AG04450 (cell line): ENCODE measurements at places on chromosomes 1 and 21.

- DNase-seq = no peak
These were observed 207.3 kb upstream of the CSF3R start for GRCh38 chr1:36689992-36690391.

GRCh38 chr1:234632225-234632624, 22.2 kb upstream of the IRF2BP2 start:
- no peak for DNase-seq

DNA sequence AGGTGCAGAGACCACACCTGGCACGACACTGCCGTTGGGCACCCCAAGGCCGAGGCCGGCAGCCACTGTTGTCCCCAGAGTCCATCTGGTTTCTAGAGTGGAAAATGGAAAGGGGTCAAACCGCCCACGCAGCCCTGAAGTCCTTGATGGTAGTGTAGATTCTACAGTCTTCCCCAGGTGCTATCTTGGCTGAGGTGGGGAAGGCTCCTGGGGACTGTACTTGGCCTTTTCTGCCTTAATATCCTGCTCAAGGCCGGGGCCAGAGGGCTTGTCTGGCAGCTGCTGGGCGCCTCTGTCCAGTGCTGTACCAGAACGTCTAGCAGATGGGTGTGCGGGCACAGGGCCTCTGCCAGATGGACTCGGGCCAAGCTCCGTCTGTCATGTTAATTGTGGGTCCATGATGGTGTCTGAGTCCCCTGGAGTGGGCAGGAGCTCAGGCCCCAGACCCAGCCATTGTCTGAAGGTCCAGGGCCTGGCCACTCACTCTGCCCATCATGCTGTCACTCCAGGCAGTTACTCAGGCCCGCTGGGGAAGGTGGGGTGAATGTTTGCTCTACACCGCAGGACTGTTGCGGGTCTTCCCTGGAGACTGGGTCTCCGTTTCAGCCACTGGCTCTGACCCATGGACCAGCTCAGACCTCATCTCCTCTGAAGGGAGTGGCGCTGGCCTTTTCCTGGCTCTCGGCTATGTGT, 161.9 kb upstream of the COL6A1 start:
- no peak for DNase-seq

- DNase-seq = no peak
These were observed 72.1 kb downstream of the S1PR1 start for GRCh38 chr1:101308935-101309333.

- no peak for DNase-seq
These were observed 972 bp upstream of the KDM4A start for GRCh38 chr1:43648876-43649477.

DNA sequence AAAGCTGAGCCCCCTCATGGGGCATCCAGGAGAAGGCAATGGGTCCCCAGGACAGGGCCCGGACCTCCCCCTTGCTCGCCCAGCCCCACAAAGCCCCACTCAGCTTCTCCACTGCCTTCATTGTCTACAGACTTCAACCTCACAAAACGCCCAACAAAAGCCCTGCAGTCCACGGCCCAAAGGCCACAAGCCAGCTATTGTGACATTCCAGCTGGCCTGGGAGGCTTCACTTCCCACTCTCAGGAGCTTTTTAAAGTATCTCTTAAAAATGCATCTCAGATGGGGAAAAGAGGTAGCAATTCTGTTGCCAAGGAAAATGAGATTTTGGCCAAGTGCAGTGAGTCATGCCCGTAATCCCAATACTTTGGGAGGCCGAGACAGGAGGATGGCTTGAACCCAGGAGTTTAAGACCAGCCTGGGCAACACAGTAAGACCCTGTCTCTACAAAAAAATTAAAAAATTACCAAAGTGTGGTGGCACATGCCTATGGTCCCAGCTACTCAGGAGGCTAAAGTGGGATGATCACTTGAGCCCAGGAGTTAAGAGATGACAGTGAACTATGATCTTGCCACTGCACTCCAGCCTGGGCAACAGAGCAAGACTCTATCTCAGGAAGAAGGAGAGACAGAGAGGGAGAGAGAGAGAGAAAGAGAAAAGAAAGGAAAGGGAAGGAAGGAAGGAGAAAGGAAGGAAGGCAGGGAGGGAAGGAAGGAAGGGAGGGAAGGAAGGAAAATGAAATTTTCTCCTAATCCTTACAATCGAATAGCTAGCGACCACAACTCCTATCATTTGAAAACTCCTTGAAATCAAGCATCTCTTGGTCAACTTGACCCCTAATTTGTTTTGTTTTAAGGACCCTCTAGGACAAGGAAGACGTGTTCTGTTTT, 31.4 kb upstream of the TARDBP start:
- no peak for DNase-seq

DNA sequence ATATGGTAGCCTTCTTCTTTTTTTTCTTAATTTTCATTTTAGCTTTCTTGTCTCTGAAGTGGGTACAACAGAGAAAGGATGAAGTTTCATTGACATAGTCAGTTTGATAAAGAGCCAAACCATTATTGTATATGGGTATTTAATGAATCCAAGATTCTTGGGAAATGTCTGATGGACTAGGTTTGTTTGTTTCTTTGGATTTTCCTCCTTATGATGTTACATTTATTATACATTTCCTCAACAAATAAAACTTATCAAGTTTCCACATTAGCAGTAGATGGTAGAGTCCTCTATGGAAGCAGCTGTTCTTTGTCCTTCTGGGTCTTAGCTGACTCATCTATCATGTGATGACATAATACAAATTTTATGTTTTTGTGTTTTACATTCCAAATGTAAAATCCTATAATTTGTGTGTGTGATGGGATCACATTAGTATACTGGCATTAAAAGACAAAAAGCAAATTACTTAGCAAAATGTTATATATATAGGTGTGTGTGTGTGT, 6.0 kb downstream of the COL24A1 start:
- no peak for DNase-seq

DNA sequence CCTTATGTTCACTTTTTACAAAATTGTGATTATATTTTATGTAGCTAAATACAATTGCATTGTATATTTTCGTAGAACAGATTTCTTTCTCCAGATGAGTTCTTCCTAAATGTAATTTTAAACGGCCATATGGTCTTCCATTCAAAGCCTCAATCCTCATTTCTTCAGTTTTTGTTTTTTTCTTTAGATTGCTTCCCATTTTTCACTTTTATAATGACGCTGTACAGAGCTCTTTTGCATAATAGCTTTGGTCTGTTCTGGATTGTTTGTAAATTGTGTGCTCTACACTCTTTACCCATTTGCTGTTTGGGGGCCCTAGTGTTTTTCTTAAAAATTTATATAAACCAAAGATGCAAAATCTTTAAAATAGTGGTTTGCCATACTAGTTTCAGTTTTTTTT, 27.8 kb downstream of the AVPR1B start:
- no peak for DNase-seq

GRCh38 chr1:6158181-6158580, 21.9 kb downstream of the CHD5 start:
- no peak for DNase-seq

DNA sequence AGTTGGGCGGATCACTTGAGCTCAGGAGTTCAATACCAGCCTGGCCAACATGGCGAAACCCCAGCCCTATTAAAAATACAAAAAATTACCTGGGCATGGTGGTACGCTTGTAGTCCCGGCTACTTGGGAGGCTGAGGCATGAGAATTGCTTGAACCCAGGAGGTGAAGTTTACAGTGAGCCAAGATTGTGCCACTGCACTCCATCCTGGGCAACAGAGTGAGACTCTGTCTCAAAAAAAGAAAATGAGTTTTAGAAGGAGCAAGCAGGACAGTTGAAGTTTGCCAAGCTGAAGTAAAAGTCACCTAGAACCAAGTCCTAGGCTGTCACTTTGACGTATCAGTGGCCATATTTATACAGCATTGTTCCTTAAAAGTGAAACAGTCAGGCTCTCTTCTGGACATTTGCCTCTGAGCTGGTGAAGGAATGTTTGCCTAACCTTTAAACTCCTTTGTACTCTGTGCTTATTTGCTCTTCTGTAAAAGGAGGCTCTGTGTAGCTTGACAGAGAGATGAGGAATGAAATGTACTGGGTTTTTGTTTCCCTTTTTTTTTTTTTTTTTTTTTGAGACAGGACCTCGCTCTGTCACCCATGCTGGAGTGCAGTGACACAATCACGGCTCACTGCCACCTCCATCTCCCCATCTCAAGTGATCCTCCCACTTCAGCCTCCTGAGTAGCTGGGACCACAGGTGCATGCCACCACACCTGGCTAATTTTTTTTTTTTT, 2.8 kb downstream of the RAB4A start:
- DNase-seq = no peak

DNA sequence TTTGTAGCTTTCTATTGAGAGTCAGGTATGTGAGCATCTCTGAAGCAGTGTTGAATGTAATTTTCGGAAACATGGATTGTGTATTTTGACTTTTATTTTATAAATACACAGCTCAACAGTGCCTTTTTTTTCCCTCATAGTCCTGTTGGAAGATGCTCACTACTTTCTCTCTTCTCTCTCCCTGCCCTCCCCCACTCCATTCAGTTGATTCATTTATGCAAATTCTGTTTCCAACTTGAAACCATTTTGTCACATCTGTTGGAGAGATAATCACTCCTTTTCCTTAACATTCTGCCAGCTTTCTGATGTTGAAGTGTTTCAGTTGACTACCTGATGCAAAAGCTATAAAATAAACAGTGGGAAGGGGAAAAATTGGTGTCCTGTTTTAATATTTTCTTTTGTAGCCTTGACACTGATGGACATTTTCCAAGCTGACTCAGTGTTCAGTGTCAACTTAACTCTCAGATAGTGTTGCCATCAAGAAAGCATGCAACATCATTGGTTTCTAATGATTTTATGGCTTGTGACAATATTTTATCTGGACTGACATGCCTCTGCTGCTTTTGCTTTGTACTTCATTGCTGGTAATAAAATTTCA, 194.5 kb downstream of the HS2ST1 start:
- no peak for DNase-seq

- no peak for DNase-seq
These were observed 52.1 kb downstream of the SYDE2 start for GRCh38 chr1:85148524-85149250.

GRCh38 chr1:44016890-44017400, 14.3 kb downstream of the SLC6A9 start:
- DNase-seq = no peak

DNA sequence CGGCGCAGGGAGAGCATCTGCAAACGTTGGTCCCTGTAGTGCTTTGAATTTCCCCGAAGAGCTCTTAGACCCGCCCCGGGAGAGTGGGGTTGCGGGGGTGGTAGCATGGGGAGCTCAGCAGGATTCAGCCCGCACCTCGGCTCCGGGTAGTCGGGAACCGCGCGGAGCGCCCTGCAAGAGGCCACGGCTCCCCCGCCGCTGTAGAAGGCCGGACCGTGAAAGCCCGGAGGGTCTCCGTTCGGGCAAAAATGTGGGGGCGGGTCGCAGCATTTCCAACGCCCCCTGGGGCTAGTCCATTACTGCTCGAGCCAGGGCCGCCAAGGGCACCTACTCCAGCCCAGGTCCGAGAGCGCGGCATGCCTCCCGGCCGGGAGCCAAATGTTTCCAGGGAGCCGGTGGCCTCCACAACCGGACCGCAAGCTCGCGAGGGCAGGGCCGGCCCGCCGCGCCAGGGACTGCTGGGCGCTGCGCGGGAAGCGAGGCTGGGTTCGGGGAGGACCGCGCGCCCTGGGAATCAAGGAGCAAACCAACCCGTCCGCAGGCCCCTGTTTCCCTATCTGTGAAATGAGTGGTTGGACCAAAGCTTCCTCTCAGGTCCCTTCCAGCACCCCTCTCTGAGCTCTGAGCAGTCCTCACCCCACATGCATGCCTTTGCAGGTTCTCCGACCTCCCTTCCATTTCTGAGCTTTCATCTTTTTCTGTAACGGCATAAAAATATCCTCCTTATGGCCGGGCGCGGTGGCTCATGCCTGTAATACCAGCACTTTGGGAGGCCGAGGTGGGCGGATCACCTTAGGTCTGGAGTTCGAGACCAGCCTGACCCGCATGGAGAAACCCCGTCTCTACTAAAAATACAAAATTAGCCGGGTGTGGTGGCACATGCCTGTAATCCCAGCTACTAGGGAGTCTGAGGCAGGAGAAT, 775 bp upstream of the TMEM63A start:
- DNase-seq = no peak

DNA sequence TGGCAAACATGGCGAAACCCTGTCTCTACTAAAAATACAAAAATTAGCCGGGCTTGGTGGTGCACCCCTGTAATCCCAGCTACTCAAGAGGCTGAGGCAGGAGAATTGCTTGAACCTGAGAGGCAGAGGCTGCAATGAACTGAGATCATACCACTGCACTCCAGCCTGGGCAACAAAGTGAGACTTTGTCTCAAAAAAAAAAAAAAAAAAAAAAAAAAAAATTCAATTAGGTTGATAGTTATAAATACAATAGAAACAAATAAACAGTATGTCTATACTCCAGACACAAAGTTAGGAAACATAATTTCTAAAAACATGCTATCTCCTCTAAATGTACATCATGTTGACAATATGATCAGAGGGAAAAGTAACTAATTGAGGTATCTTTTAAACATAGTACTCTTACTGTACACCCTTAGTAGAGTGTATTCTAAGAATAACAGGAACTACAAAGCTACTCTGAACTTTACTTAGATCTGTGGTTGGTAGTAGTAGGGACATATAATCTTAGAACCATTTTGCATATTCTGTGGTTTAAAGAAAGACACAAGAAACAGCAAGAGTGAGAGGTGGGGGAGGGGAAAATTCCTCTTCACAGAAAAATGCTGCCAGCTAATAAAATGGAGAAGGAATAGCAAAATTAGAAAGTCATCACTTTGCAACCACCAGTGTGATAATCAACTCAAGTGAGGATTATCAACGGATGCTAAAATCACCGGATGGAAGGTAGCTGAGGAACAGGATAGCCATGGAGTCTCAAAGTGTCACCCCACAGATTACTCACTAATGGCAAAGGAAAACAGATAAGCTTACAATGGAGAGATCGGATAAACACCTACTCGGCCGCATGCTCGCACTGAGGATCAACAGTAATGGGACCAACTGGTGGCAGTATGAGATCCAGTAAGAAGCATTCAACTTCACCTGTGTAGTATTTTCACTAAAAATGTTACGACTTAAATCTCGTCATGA, 35.0 kb downstream of the MTOR start:
- no peak for DNase-seq

- DNase-seq = no peak
These were observed 56.2 kb upstream of the RASAL2 start for GRCh38 chr1:178037510-178038253.

DNA sequence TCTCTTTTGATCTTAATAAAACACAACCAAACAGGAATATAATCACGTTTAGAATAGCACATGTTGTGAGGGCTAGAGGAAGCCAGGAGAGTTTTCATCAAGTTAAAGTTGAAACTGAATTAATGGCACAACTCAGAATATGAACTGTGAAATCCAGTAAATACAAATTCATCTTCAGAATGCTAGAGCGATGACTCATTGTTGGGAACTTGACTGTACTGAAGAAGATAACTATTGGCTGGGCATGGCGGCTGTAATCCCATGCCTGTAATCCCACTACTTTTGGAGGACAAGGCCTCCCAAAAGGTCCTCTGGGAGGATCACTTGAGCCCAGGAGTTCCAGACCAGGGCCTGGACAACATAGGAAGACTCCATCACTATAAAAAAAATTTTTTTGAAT, 8.8 kb downstream of the SYF2 start:
- DNase-seq = no peak

- DNase-seq = no peak
These were observed 32.7 kb downstream of the BMP8A start for GRCh38 chr1:39524171-39524570.

GRCh38 chr1:216212826-216213225, 210.4 kb downstream of the USH2A start:
- no peak for DNase-seq
